HL-60 (cell line): ENCODE measurements at places on chromosomes 12 and 14.
A peak's percentile ranks its signal among the peaks of the same experiment; 100 is the strongest.

- DNase-seq = no peak
Measured at GRCh38 chr12:64903479-64904152, 79.2 kb downstream of the TBC1D30 start.

GRCh38 chr12:6340745-6341416, 995 bp downstream of the TNFRSF1A start:
- peak; percentile 70 for DNase-seq

DNA sequence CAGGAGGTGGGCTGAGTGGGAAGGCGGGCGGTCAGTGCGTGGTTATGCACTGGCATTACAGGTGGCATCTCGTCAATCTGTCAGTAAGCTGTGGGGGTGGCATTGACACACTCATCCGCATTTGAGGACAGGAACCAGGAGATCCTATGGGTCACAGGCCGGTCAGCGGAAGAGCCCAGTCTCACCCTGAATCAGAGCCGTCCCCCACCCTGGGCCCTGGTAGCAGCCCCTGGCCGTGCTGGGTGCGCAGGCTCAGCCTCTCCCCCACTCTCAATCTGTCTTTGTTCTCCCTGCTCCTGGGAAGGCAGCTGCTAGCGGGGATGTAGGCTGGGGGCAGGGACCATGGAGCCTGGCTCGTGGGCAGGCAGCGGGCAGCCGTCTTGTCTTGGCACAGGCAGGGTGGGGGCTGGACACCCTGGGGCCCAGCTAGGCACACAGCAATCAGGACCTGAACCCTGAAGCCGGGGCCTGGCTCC, 5.1 kb downstream of the INF2 start:
- no peak for DNase-seq

DNA sequence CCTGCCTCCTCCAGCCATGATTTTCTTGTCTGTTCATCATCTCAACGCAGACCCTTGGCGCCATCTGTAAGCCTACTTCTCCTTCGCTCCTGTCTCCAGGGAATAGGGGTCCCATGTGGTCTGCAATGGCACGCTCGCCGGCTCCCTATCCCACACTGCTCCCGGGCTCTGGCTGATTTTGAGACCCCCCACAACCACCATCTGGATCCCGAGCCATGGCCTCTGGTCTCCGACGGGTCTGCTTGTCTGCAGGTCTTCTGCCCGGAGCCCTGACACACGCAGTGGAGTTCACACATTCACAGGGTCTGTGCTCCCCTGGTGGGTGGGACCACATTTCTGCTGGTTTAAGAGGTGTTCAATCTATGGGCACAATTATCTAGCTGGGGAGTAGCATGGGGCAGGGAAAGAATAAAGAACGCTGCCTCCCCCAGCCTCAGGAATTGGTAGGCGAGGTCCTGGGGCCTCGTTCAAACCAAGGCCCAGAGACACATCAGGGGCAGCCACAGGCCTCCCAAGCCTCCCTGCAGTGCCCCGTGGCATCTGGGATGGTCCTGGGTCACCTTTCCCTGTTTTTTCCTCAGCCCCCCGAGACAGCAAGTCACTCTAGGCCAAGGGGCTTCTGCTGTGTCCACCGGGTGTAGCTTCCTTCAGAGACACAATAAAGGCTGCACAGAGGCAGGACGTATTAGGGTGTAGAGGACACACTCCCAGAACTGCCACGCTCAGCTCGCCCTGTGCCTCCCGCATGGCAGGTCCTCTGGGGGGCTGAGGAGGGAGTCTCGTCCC, 21.5 kb downstream of the FZD10 start:
- DNase-seq = no peak

GRCh38 chr14:68703093-68703492, 89.8 kb downstream of the ZFP36L1 start:
- DNase-seq = no peak

GRCh38 chr12:116026768-116027550, 250.5 kb downstream of the MED13L start:
- DNase-seq = no peak

GRCh38 chr14:23572836-23573235, 5.2 kb upstream of the AP1G2 start:
- DNase-seq = no peak

- no peak for DNase-seq
Measured at GRCh38 chr14:92655419-92656201, 92.8 kb downstream of the LGMN start.

GRCh38 chr12:32600681-32601080, 78.4 kb upstream of the DNM1L start:
- DNase-seq = no peak

- no peak for DNase-seq
Measured at GRCh38 chr12:49013428-49013827, 5.1 kb downstream of the PRKAG1 start.

- DNase-seq = no peak
Measured at GRCh38 chr14:67859169-67859749, 39.7 kb downstream of the RAD51B start.

- no peak for DNase-seq
Measured at GRCh38 chr14:70943838-70944237, 36.6 kb downstream of the PCNX1 start.

- DNase-seq = no peak
Measured at GRCh38 chr12:103833891-103834290, 7.1 kb downstream of the NT5DC3 start.

DNA sequence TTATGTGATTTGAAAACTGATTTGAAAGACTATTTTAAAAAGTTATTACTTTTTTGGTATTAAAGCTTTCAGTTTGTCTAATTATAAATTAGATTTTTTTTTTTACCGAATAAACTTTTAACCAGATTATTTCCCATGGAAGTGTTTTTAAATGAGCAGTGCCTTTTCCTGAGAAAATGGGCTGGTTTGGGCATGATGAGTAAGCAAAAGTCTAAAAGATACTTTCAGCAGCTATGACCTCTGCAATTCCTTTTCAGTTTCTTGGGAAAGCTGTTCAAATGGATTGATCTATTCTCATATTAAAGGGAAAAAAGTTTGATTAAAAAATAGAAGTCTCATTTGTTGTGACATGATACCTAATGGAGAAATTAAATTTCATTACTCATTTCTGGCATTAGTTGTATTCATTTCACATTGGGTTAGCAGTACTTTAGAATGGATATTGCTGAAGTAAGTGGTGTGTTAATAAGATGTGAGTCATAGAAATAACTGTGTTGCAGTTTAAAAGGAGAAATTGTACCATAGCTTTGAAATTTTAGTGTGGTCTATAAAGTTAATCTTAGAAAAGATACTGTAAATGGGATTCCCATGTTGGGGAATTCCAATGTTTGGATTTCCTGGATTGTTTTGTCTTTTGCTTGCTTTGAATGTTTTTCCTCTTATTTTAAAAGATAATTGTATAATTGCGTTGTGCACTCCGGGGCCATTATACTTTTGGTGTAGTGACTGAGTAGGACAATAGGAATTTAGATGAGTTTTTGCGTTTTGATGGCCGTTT, 21.0 kb downstream of the KTN1 start:
- DNase-seq = no peak

- no peak for DNase-seq
Measured at GRCh38 chr12:113468365-113469223, 3.1 kb downstream of the LHX5 start.

- no peak for DNase-seq
Measured at GRCh38 chr12:85835426-85836196, 598 bp downstream of the RASSF9 start.

GRCh38 chr12:128245905-128246304, 21.1 kb upstream of the TMEM132C start:
- no peak for DNase-seq

DNA sequence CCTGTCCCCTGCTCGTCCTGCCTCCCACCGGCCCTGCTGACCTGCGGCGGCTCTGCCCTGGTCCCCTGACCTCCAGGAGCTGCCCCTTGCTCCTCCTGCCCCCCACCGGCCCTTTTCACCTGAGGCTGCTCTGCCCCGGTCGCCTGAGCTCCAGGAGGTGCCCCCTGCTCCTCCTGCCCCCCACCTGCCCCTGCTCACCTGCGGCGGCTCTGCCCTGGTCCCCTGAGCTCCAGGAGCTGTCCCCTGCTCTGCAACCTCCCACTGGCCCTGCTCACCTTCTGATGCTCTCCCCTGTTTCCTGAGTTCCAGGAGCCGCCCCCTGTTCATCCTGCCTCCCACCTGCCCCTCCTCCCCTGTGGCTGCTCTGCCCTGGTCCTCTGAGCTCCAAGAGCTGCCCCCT, 101.3 kb downstream of the TMEM121 start:
- DNase-seq = no peak

DNA sequence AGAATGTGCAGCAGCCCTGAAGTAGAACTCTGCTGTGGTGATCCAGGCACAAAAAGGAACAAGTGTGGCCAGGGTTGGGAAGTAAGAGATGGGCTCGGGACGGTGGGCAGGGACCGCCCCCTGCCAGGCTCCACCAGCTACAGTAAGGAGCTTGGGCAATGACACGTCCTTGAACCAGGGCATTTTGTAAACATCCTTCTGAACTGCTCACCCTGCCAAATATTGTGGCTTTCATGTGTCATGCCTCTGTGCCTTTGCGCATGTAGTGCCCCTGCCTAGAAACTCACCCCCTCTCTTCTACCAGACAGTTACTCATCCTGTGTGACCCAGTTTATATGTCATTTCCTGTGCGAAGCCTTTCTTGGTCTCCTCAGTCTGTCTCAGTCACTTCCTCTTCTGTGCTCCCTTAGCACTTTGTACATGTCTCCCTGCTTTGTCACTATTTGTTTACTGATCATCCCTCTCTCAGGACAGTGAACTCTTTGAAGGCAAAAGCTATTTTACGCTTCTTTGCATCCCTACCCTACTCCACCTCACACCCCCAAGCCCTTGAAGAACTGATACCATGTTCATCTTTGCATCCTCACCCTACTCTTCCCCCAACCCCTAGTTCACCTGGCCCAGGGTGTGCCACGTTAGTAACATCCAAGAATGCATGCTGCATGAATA, 108.9 kb upstream of the PLEKHG7 start:
- peak; percentile 72 for DNase-seq
